ENCODE measurements at places on chromosomes 11 and 22. TPM values are rescaled to one million over a fixed set of nuclear protein-coding genes. Genes with fewer than 3 reads are reported as not detected.

GRCh38 chr11:128294671-128295050 lies 292.7 kb downstream of the ETS1 start:
- no peaks in the 10 kb centered on the region for H3K27me3 ChIP-seq
- H3K4me1 ChIP-seq = peaks cover 79% of the 10 kb centered on the region
- H3K4me3 ChIP-seq = no peak overlapping the region
- peak overlapping the region; percentile 100 for H3K27ac ChIP-seq
- peaks cover 5% of the 10 kb centered on the region for H3K36me3 ChIP-seq

OR8D1 gene
- not detected for total RNA-seq

USP28 gene
- 14.2 TPM for total RNA-seq

ADM2 gene
- total RNA-seq = 1.7 TPM

DNA sequence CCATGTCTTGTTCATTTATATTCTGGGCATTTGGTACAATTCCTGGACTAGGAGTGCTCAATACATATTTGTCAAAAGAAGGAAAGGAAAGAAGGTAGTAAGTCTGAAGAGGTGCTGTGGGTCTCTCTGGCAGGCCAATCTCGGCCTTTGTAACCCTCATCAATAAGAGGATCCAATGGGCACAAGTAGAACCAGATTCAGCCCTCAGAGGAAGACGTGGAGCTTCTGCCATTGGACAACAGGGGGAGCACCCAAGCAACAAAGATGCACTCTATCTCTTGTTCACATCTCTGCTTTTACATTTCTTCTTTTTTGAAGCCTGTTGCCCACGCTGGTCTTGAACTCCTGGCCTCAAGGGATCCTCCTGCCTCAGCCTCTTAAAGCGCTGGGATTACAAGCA lies 2.2 kb upstream of the VPS11 start:
- no peaks in the 10 kb centered on the region for H3K36me3 ChIP-seq
- no peaks in the 10 kb centered on the region for H3K27me3 ChIP-seq
- H3K4me3 ChIP-seq = no peak overlapping the region
- peaks cover 30% of the 10 kb centered on the region for H3K4me1 ChIP-seq

GRCh38 chr11:117423046-117423575 lies 95.5 kb downstream of the CEP164 start:
- H3K36me3 ChIP-seq = no peaks in the 10 kb centered on the region
- H3K4me3 ChIP-seq = no peak overlapping the region
- no peak overlapping the region for H3K27ac ChIP-seq
- H3K4me1 ChIP-seq = peaks cover 15% of the 10 kb centered on the region
- DNase-seq = no peak

- no peak overlapping the region for H3K4me3 ChIP-seq
- no peak for DNase-seq
- peaks cover under 1% of the 10 kb centered on the region for H3K4me1 ChIP-seq
- peaks cover 79% of the 10 kb centered on the region for H3K27me3 ChIP-seq
Measured at GRCh38 chr11:12692229-12693075, 18.2 kb downstream of the TEAD1 start.

DNA sequence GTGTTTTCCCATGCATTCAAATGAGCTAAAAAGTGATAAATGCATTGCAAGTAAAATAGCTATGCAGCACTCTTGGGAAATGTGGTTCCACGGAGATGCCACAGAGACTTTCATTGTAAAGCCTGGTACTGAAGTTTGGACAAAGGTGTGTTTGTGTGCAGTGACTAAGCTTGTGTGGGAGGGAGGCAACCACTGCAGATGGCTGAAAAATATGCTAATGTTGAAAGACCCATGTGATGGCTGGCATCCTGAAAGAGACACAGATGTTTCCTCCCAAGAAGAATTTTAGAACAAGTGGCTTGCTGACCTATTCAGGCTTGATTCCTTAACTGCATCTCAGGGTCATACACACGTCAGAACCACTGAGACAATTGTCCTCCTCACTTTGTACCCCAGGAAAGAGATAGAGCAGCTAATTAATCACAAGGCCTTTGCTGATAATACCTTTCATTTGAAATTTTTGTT lies 73.8 kb downstream of the FAM76B start:
- peaks cover 34% of the 10 kb centered on the region for H3K4me1 ChIP-seq
- H3K36me3 ChIP-seq = peaks cover 2% of the 10 kb centered on the region
- H3K27ac ChIP-seq = peak overlapping the region; percentile 92
- DNase-seq = no peak

DNA sequence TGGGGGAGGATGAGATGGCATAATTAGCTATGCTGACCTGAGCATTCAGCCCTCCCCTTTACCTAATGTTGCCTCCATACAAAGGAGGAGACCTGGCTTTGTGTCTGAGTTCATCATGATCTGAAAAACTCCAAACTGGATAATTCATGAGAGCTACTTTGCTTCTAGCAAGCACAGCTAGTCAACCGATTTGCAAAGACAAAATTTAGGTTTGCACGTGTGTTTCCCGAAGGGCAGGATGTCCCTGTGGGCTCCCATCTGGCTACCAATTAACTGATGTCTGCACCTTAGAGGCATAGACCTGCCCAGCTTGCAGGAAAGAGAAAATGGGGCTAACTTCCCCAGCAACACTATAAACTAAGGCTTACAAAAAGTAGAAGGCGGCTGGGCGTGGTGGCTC lies 42.2 kb upstream of the POU2AF1 start:
- no peak overlapping the region for H3K27ac ChIP-seq
- H3K27me3 ChIP-seq = peaks cover 39% of the 10 kb centered on the region
- no peak overlapping the region for H3K4me3 ChIP-seq
- H3K4me1 ChIP-seq = peaks cover 8% of the 10 kb centered on the region

DNA sequence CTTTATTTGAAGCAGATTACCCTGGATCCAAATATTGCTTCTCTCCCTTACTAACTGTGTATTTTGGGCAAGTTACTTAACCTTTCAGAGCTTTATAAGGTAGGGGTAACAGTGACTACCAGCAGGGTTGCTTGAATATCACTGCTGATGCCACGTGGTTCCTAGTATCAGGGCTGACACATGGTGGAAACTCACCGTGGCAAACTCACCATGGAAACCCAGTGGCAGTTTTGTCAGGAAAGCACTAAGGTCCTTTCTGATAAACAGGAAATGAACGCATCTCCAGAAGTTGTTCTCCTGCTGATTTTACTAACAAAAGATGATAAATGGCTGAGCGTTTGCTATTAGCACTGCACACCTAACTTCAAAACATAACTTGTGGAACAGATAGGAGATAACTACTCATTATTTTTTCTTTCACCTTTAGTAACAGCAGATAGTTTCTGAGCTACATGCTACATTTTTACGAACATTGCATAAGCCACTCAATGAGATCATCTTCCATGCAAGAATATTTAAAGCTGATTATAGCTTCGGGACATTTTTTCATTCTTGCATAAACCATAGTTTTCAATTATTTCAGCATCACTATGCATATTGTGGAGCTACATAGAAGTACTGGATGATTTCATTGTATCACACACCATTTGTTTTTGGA lies 59.7 kb upstream of the RAG2 start:
- no peak for DNase-seq
- no peak overlapping the region for H3K27ac ChIP-seq
- H3K36me3 ChIP-seq = peaks cover 12% of the 10 kb centered on the region
- H3K27me3 ChIP-seq = no peaks in the 10 kb centered on the region
- H3K4me3 ChIP-seq = no peak overlapping the region

GRCh38 chr11:125308246-125308645 lies 143.7 kb downstream of the PKNOX2 start:
- H3K4me1 ChIP-seq = peaks cover 4% of the 10 kb centered on the region
- no peak for DNase-seq
- H3K4me3 ChIP-seq = no peak overlapping the region

Measured in T-helper 17 cell (primary cell).